Stimulated activated CD8-positive, alpha-beta memory T cell treated with anti-CD3 and anti-CD28 coated beads, Interleukin-15, amount 100 ng/mL, for 1 hour (primary cell): ENCODE measurements at places on chromosomes 6 and 20.

DNA sequence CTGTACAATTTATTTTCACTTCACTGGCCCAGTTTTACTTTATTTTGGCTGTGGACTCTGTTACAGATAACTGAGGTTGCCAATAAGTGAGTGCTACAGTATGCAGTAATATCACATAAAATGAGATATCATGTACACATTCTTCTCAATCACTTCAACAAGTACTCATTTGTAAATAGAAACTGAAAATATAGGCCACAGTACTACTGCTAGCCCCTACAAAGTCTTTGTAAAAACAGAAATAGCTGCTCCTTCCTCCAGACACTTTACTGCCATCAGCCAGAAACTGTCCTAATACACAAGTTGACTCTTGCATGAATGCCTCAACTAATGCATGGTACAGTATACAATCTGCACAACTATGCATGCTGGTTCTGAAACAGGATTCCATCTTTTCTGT, 9.2 kb downstream of the DTNBP1 start:
- DNase-seq, result no peak

DNA sequence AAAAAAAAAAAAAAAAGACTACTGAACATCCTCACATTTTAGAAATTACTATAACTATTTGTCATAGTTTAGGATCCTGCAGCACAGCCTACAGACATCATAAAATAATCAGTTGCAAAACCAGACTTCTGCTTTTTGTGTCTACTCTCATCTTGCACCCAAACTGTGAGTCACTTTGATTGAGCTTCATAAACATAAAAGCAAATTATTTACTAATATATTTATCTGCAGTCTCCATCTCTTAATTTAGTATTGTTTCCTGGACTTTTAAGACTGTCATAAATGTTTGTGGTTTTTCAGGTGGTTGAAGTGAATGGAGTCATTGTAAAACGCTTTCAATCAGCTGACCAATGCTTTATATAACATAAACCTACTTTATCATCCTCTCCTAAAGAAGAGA, 14.8 kb upstream of the CALHM6 start:
- no peak for DNase-seq

DNA sequence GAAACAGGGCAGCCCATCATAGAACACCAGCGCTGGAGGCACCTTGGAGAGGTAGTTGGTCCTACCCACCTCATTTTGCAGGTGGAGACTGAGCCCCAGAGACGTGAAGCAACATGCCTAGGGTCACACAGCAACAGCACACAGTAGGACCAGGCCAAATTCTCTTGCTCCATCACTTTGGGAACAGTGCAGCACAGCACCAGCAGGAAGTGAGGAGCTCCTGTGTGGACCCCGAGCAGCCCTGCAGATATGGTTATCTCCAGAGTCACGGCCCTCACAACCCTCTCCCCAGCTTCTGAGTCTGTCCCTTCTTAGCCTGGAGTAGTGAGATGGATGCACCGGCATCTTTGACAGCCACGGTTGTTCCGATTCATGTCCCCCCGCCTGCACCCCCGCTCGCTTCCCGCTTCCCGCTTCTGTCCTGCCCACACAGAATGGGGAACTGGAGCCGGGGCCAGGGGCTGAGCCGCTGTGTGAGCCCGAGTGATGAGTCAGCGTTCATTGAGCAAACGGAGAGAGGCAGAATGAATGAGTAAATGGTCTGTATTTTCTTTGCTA, 72.6 kb upstream of the DUSP22 start:
- DNase-seq, result no peak

DNA sequence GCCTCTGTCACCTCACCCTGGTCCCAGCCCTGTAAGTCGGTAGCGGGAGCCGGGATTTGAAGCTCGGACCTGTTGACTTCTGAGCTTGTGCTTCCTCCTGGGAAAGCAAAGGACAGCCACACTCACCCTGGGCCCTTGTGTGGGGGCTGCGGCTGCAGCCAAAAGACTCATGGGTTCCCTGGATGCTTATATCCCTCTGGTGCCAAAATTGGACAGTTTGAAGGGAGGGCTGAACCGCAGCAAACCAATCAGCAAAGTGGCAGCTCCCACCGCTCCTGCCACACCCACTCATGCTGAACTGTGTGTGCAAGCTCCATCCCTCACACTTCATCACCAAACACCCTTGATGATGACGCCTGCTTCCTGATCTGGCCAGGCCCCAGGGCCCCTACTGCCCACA, 3.9 kb upstream of the CCN5 start:
- DNase-seq, result no peak

- DNase-seq, result no peak
Observed at GRCh38 chr6:157961832-157962575, 19.7 kb upstream of the SYNJ2 start.

DNA sequence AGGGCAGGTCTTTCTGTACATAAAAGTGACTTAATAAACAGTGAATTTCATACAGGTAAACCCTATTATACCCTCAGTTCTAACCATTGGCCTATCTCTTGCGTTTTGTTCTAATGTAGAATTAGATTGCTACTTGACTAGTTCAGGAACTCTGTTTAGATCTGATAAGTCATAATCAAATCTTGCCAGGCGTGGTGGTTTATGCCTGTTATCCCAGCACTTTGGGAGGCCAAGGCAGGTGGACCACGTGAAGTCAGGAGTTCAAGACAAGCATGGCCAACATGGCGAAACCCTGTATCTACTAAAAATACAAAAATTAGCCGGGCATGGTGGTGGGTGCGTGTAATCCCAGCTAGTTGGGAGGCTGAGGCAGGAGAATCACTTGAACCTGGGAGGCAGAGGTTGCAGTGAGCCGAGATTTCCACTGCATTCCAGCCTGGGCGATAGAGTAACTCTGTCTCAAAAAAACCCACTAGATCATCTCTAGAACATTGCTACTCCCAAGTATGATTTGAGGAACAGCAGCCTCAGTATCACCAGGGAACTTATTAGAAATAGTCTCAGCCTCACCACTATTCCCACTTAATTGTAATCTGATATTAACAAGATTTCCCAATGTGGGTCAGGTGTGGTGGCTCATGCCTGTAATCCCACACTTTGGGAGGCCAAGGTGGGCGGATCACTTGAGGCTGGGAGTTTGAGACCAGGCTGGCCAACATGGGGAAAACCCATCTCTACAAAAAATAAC, 12.2 kb downstream of the GTPBP2 start:
- DNase-seq, result no peak

DNA sequence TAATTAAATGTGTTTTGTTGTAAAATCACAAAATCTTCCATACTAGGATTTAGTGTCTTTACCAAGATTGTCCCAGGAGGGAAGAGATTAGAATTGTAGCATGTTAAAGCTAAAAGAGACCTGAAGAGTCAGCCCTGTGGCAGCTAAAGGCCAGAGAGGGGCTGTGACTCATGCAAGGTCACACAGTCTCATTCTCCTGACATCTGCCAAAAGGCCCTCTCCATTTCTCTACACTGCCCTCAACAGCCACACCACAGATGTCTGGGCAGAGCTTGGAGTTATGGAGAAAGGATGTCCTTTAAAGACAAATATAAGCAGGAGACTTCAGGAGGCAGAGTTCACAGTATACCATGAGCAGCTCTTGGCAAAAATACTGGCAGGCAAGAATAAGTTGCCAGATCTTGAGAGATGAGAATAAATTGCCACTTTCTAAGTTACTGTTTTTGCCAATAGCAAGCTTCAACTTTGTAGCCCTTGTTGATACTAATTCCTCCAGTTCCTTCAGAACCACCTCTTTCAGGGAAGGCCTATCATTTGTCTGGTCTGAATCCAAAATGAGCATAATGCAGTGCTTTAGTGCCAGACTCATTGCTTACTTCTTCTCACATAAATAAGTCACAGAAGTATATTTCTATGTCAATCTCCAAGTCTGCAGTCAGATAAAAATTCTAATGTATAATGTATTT, 41.7 kb downstream of the AKIRIN2 start:
- no peak for DNase-seq

DNA sequence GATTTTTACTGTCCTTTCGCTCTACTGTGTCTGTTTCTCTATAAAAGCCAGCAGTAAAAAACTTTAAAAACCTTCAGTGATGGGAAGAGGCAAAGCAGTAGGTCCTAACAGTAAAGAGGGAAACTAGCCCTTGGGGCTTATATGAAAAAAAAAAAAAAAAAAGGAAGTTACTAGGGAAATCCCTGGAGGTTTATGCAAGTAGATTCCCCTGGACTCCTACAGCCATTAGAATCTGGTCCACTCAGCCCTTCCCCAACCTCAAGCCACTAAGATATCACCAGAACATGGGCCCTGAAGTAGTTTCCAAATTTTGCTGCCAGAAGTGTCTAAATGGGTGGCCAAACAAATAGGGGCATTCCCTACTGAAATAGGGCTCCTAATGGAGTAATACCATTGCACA, 70.5 kb upstream of the HINT3 start:
- no peak for DNase-seq

DNA sequence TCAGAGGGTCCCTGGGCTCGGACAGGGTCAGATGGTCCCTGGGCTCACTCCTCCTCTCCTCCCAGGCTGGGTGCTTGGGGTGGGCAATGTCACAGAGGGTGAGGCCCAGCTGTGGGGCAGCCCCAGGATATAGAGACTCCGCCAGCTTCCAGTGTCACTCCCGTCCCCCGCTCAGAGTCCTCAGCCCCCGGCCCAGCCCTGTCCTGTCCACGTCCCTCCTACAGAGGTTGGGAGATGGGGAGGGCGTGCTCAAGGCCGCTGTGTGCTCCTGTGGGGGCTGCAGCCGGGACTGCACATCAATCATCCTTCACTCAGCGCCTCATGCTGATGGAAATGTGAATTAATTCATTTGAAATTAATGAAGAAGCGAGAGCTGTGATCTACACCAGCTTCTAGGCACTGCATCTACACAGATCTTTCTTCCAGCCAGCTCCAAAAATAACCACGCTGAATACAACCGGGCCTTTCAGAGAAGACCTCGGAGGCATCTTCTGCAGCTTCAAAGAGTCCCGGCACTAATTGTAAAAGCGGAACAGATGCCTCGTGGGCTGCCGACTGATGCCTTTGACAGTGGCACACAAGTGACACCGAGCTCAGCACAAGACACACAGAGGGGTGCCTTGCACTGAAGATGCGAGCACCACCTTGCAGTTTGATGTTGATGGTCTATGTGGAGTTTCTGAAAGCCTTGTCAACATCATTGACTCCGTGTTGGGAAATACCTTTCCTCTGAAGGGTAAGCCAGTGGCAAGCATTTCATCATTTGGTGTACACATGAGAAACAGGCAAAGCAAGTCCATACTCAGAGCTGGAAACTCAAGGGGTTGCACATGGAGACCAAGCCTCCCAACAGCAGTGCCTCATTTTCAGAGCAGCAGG, 39.3 kb downstream of the DACT2 start:
- DNase-seq, result no peak

GRCh38 chr6:147742440-147742839, 233.9 kb downstream of the SAMD5 start:
- no peak for DNase-seq

- DNase-seq, result no peak
Observed at GRCh38 chr6:10458287-10458686, 43.4 kb upstream of the TFAP2A start.

DNA sequence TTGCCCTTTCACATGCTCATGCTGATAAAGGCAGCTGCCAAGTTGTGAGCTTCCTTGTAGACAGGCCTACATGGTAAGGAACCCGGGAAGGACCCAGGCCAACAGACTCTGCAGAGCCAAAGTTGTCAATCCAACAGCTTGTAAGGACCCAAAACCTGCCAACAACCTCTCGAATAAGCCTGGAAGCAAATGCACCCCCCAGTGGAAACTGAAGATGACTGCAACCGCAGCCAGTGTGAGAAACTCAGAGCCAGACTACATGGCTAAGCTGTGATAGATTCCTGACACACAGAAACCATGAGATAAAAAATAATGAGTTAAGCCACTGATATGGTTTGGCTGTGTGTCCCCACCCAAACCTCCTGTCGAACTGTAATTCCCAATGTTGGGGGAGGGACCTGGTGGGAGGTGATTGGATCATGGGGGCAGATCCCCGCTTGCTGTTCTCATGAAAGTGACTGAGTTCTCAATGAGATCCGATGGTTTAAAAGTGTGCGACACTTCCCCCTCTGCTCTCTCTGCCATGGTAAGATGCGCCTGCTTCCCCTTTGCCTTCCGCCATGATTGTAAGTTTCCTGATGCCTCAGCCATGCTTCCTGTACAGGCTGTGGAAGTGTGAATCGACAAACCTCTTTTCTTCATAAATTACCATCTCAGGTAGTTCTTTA, 18.8 kb upstream of the CLPSL2 start:
- DNase-seq, result no peak

- DNase-seq, result no peak
Observed at GRCh38 chr6:153123801-153124200, 7.3 kb downstream of the RGS17 start.

DNA sequence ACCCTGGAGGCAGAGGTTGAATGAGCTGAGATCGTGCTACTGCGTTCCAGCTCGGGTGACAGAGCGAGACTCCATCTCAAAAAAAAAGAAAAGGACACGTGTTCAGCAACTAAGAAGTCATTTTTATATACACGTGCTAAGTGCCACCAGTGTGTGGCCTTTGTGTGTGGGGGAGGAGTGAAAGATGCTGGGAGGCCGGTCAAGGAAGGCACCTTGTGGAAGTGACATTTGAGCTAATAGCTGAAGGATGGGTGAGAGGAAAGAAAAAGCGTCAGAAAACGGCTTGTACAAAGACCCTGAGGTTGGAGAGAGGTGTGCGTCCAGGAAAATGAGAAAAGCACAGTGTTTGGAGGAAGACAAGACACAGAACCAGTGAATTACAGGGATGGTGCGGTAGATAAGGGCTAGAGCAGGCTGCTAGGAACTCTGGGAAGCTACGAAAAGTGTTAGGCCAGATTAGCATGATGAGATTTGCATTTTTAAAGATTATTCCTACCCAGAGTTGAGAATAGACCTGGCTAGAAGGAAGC, 11.6 kb downstream of the RREB1 start:
- DNase-seq, result no peak

GRCh38 chr6:100504786-100505737, 40.3 kb upstream of the SIM1 start:
- DNase-seq, result no peak

DNA sequence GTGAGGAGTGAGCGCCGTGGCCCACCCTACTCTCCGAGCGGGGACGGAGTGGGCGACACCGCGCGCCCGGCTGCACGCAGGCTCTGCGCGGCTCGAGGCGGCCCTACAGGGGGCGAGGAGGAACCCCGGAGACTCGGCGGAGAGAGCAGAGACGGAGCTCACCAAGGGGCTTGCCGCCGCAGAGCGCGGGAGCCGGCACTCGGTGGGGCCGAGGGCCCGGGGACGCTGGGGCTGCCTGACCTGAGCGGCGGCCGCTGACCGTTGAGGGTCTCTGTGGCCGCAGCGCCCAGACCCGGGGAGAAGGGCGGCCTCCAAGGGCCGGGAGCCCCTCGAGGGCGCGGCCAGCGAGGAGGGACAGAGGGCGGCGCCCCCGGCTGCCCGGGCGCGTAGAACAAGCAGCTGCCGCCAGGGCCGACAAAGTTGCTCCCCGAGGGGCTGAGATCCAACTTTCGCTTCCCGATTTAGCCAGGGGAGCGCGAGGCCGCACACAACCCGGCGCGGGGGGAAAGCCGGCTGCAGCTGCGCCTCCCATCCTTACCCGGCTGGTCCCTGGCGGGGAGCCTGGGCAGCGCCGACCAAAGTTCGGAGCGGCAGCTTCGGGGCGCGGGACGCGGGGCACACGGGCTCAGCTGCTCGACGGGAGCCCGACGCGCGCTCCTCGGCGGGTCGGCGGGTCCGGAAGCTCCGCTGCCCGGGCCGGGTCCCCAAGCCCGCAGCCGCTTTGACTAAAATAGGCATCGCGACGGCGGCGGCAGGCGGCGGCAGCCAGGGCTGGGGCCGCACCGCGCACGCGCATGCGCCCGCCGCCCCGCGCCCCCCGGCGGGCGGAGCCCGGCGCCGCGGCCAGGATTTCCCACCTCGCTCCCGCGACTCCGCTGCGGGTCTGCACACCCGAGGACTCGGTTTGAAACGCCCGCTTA, 43.1 kb downstream of the POPDC3 start:
- no peak for DNase-seq
